ENCODE measurements at places on chromosomes 4 and X.

GRCh38 chr4:2836391-2836859, 7.2 kb upstream of the ADD1 start:
- DNase-seq, result no peak

DNA sequence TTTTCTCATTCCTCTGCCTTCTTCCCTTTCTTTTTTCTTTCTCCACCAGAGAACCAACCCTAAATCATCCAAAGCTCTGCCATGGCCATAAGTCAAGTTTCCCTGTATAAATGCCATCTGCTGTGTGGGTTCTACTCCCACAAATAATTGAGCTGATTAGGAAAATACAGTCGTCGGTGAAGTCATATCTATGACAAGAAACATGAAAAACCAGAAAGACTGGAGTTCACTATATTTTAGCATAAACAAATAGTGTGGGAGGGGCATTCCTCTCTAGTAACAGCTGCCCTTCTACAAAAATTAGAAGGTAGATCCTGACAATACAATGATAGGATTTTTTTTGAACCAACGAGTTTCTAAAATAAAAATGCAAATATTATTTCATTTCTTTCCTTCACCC, 48.8 kb downstream of the SPOCK3 start:
- no peak for DNase-seq

DNA sequence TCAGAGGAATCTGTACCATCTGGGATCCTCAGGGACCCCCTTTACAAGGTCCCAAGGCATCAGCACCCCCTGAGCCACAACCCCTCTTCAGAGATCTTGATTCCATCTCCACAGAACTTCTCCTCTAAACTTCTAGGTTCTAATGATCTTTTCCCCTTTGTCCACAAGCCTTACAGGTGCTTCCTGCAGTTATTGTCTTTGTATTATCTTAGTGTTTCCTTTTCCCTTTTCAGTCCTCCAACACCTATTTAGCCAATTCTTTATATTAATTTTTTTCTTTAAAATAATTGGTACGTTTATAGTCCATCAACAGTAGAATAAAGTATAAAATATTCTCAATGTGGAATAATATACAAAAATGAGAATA, 35.2 kb upstream of the FAM241A start:
- no peak for DNase-seq

DNA sequence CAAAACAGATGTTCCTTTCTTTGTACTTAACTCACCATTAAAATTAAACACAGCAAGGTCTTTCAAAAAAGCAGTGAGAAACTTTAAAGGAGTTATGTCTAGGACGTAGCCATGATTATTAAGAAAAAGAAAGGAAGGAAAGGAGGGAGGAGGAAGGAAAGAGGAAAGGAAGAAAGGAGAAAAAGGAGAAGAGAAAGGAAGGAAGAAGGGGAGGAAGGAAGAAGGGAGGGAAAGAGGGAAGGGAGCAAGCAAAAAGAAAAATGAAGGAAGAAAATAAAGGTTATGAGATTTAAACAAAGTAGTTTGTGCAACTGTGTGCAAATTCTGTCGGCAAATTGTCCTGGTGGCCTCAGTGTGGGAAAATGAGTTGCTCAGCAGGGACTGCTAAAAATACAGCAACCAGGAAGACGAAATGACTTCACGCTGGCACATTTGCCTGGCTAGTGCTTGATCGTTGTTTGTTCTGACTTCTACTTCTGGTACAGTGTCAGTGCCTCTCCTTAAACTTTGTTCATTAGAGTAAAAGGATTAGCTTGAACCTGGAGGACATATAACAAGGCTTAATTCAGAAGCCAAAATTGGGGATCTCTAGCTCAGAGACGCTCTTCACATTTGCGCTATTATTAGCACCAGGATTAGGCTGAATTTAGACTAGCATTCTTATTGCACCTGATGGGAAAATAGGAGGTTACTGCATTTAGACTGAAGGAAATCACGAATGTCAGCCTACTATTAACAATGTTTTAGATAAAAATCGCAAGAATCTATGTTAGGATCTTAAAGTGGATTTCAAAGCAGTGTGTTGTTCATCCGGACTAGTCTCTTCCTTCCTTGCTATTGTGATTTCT, 81.2 kb downstream of the DCK start:
- DNase-seq, result no peak

- no peak for DNase-seq
These were observed 4.9 kb upstream of the ZNF81 start for GRCh38 chrX:47831788-47832187.

DNA sequence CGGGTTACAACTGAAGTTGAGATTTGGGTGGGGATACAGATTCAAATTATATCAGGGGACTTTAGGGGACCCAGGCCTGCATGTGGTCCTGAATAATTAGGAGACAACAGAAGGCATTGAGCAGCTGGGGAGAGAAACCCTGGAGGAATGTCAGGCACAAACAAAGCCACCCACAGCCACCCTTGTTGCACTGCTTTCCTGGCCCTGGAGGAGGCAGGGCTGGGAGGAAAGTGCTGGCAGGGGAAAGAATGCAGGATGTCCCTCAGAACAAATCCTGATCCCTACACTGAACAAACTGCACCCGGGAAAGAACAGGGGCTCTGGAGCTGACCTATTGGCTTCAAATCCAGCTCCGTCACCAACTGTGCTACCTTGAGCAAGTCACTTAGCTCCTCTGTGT, 214.1 kb upstream of the ATP6AP2 start:
- no peak for DNase-seq

DNA sequence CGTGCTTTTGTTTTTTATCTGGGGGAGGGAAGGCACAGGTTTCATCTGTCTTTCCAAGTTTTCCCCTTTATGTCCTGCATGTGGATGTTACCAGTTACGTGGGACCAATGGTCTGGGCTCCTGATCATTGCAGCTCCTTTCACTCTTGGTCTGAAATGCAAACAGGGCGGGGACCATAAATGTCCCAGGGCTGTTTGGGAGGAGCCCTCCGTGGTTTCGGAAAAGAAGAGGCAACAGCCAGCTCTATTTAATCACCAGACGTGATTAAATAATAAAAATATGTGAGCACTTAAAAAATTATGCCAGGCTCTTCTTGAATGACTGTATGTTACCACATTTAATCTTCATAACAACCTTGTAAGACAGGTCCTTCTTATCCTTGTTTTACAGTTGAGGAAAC, 30.8 kb upstream of the C1GALT1C1 start:
- no peak for DNase-seq

- no peak for DNase-seq
These were observed 379.7 kb upstream of the FAT1 start for GRCh38 chr4:187103351-187103750.

DNA sequence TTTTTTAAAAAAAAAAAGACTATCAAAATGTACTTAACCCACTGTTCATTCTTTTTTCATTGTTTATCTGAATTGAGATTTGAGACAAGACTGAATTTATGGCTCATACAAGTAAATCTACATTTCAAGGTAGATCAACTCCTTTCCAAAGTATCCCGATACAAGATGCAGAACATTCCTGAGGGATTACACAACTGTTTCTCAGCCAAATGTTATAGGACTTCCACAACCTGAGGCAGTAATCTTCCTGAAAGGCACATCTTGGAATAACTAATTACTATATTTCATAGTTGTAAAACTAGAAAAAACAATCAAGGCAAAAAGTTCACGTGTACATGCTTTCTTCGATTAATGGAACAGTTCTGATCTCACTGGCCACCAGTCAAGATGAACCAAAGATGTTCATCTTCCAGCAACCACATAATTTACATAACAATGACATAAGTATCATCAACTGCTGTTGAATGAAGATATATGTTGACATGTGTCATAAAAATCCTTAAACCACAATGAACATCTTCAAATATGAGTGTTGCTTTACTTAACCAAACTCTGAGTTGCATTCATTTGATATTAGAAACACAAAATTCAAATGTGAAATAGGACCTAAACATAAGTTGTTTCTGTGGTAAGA, 225.2 kb upstream of the DKK2 start:
- DNase-seq, result no peak

DNA sequence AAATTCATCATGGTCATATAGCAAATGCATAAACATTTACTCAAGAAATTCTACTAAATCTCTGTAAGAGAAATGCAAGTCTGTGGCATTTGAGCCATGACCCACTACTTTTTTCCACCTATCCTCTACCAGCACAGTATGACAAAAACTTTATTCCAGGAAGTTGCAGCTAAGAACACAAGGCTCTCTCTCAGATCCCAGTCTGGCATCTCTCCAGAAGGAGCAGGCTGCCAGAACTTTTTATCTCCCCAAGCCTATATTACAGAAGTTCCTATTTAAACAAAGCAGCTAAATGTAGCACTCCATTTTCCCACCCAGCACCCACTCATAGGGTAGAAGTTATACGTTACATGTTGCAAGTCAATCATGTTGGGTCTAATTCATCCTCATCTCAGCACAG, 49.3 kb upstream of the EPGN start:
- DNase-seq, result no peak

DNA sequence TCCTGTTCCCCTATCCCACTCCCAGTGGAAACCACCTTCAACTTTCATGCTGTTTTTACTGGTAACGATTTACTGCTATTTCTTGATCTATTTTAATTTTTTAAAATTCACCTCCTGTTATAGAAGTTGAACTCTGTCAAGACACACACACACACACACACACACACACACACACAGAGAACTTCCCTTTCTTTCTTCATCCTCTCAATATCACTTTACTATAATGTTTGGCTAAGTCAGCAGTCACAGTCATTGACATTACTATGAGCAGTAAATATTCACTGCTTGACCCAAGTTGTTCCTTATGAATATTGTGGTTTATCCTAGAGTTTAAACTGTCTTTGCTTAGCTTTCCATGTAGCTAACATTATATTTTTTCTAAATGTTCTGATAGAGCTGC, 24.0 kb upstream of the SGMS2 start:
- DNase-seq, result no peak

DNA sequence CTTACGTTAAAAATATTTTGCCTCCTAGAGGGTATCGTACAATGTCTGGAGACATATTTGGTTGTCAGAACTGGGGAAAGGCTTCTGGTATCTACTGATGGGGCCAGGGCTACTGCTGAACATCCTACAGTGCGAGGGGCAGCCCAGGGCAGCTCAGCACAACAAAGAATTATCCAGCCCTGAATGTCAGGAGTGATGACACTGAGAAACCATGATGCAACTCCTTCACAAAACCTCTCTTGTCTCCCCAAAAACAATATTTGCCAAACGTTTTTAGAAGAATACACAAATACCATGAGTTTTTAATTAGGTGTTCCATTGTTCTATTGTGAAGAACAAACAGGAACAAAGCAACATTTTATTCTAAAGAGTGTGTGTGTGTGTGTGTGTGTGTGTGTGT, 43.4 kb upstream of the CLNK start:
- no peak for DNase-seq

DNA sequence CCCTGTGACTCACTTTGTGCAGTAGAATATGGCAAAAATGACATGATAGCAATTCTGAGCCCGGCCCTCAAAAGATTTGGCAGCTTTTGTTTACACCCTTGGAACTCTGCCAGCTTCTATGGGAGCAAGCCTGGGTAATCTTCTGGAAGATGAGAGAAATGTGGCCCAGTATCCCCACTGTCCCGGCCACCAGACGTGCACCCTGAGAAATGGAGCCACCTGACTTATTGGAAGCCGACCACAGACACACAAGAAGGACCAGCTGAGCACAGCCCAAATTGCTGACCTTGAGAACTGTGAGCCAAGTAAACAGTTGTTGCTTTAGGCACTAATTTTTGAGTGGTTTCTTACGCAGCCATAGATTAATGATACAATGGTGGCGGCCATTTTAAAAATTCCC, 197.0 kb downstream of the STIM2 start:
- no peak for DNase-seq

GRCh38 chr4:124694306-124694705, 18.2 kb downstream of the ANKRD50 start:
- DNase-seq, result no peak

GRCh38 chr4:153485359-153485758, 19.2 kb downstream of the TMEM131L start:
- DNase-seq, result no peak

- no peak for DNase-seq
These were observed 305.6 kb upstream of the DIPK2B start for GRCh38 chrX:45506149-45506730.

DNA sequence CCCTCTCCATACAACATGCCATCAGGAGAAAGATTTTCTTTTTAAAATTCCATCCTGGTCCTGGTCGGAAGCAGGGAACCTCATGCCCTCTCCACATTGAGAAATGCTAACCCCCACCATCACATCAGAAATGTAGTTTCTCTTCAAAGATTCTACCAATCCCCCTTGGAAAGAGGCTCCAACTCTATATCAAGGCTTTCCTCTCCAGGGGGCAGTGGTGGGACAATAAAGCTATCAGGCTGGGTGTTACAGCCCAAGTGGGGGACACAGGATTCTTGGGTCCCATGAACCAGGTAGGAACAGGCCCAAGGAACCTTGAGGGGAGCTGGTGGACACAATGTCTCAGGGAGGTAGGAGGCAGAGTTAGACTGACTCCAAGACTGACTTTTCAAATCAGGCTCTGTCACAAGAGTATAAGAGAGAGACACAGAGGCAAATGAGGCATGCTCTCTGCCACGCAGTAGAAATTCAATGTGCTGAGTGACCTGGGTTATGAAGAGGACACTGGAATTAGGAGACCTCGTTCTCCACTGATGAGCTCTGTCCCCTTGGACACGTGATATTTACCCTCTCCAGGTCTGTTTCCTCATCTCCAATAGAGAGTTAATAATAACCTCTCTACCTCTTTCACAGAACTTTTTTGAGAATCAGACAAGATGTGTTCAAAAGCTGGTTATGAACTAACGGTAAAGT, 4.5 kb downstream of the GJB1 start:
- DNase-seq, result no peak

DNA sequence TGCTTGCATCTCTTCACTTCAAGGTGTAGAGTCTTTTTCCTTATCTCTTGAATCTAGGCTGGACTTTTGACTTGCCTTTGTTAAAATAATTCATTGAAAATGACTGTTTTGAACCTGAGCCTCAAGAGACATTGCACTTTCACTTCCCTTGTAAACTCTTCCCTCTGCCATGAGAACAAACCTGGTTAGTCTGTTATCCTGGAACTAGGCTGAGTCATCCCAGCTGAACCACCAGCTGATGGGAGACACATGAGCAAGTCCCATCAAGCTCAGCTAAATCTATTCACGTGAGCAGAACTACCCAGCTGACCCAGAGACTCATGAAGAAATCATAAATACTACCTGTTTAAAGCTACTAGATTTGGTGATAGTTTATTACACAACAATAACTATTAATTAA, 202.3 kb upstream of the CENPE start:
- DNase-seq, result no peak

DNA sequence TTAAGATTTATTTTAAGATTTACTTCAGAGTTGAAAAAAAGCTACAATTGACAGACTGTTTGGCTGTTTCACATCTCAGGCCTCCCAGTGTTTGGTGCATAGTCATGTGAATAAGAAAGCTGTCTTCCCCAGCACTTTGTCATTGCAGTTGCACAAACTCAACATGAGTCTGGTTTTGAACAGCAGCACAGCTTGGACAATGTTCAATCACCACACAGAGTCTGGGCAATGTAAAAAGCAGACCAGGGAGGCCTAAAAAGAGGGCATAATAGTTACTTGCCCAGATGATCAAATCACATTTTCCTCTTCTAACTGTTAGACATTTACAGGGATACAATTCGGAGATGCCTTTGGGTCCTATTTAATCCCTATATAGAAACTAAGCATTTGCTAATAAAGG, 1055.0 kb downstream of the RPA4 start:
- DNase-seq, result no peak

Measured in amniotic stem cell (primary cell).